Activated T-cell treated with anti-CD3 and anti-CD28 coated beads, Interleukin-2, amount 50 U/mL, for 48 hours (primary cell): ENCODE measurements at places on chromosomes 13 and 19.
A peak's percentile ranks its signal among the peaks of the same experiment; 100 is the strongest.

GRCh38 chr13:39815345-39816111 is 160.1 kb downstream of the COG6 start:
- DNase-seq = no peak

GRCh38 chr13:88000239-88000638 is 329.1 kb downstream of the SLITRK5 start:
- DNase-seq = no peak

- DNase-seq = no peak
Measured at GRCh38 chr13:96033220-96034015, 19.8 kb downstream of the UGGT2 start.

DNA sequence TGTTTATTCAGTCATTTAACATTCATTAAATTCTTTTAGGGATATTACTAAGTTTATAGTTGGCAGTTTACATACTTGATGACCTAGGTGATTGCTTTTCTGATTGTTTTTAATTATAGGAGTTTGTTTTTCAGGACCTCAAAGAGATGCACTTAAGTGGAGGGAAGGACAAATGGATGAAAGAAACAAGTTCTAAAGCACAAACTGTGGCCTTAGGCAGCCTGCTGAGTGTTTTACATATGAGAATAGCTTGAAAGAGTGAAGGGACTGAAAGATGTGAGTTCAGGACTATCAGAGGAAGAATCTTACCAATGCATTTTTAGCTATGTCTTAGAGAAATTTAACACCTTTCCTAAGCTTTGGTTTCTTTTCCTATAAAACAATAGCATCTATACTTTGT is 402.6 kb downstream of the KLF12 start:
- DNase-seq = no peak

- DNase-seq = peak; percentile 65
Measured at GRCh38 chr19:12825254-12826131, 8.9 kb downstream of the RTBDN start.

- DNase-seq = no peak
Measured at GRCh38 chr13:84136582-84136981, 254.3 kb upstream of the SLITRK1 start.

- DNase-seq = no peak
Measured at GRCh38 chr13:43464578-43465264, 322.1 kb downstream of the ENOX1 start.

DNA sequence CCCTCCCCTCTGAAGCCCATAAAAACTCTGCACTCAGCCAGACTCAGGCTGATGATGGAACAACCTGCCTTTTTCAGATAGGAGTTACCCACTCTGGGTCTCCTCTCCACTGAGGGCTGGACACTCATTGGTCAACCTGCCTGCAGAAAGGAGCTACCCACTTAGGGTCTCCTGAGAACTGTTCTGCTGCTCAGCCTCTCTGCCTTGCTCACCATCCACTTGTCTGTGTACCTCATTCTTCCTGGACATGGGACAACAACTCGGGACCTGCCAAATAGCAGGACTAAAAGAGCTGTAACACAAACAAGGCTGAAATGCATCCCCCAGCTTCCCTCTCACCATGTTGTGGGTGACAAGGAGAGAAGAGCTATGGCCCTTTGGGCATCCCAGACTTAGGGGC is 18.4 kb upstream of the RCBTB2 start:
- no peak for DNase-seq

GRCh38 chr13:87851410-87851809 is 180.2 kb downstream of the SLITRK5 start:
- DNase-seq = no peak

GRCh38 chr19:14479975-14480699 is 5.0 kb upstream of the PTGER1 start:
- peak; percentile 88 for DNase-seq

- DNase-seq = peak; percentile 64
Measured at GRCh38 chr19:41939861-41940730, 11.8 kb upstream of the ERFL start.

- no peak for DNase-seq
Measured at GRCh38 chr19:35164418-35164817, 9.9 kb downstream of the FXYD5 start.
